ENCODE measurements at places on chromosomes 13 and 19. TPM values are rescaled to one million over a fixed set of nuclear protein-coding genes. Genes with fewer than 3 reads are reported as not detected.

- peaks cover 6% of the 10 kb centered on the region for H3K4me1 ChIP-seq
- DNase-seq, result no peak
- no peak overlapping the region for H3K27ac ChIP-seq
- H3K27me3 ChIP-seq, result no peaks in the 10 kb centered on the region
- no peaks in the 10 kb centered on the region for H3K36me3 ChIP-seq
Observed at GRCh38 chr13:52348983-52349780, 56.8 kb downstream of the THSD1 start.

The TTC9B gene
- total RNA-seq, result 0.48 TPM

GRCh38 chr13:29907670-29908069 lies 57.3 kb upstream of the UBL3 start:
- peak overlapping the region; percentile 57 for H3K27ac ChIP-seq
- H3K36me3 ChIP-seq, result no peaks in the 10 kb centered on the region
- no peak for DNase-seq

- H3K36me3 ChIP-seq, result peaks cover 17% of the 10 kb centered on the region
- no peaks in the 10 kb centered on the region for H3K27me3 ChIP-seq
- H3K4me3 ChIP-seq, result no peak overlapping the region
- H3K27ac ChIP-seq, result no peak overlapping the region
Observed at GRCh38 chr13:29581666-29582065, 13.8 kb downstream of the SLC7A1 start.

- no peaks in the 10 kb centered on the region for H3K27me3 ChIP-seq
- no peak overlapping the region for H3K4me3 ChIP-seq
- no peaks in the 10 kb centered on the region for H3K36me3 ChIP-seq
- peaks cover 4% of the 10 kb centered on the region for H3K4me1 ChIP-seq
- no peak for DNase-seq
- H3K27ac ChIP-seq, result no peak overlapping the region
Observed at GRCh38 chr13:38743466-38743865, 56.6 kb downstream of the FREM2 start.

DNA sequence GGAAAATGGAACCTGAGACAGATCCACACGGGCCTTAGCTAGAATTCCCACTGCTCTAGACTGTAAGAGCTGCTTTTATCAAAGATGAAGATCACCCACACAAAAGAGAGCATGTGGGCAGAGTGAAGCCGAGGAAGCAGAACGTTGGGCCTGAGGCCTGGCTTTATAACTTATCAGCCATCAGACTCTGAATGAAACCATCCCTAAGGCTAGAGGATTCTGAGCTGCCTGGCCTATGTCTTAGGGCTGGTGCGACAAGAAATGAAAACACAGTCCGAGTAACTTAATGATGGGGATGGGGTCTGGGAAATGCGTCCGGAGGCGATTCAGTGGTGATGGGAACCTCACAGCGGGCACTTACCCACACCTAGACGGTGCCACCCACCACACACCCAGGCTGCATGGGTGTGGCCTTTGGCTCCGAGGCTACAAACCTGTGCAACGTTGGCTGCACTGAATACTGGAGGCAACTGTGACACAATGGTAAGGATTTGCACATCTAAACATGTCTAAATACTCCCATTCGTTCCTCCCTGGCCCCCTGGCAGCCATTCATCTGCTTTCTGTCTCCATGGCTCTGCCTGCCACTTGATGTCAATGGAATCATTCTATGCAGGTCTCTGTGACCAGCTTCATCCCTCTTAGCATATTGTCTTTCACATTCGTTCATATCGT lies 62.0 kb downstream of the SLC15A1 start:
- H3K4me1 ChIP-seq, result no peaks in the 10 kb centered on the region
- H3K27me3 ChIP-seq, result no peaks in the 10 kb centered on the region
- H3K27ac ChIP-seq, result no peak overlapping the region
- no peaks in the 10 kb centered on the region for H3K36me3 ChIP-seq
- no peak overlapping the region for H3K4me3 ChIP-seq

- no peak overlapping the region for H3K27ac ChIP-seq
- no peak overlapping the region for H3K4me3 ChIP-seq
- H3K4me1 ChIP-seq, result no peaks in the 10 kb centered on the region
- H3K27me3 ChIP-seq, result peaks cover 8% of the 10 kb centered on the region
Observed at GRCh38 chr13:26881154-26881553, 120.6 kb upstream of the GPR12 start.

DNA sequence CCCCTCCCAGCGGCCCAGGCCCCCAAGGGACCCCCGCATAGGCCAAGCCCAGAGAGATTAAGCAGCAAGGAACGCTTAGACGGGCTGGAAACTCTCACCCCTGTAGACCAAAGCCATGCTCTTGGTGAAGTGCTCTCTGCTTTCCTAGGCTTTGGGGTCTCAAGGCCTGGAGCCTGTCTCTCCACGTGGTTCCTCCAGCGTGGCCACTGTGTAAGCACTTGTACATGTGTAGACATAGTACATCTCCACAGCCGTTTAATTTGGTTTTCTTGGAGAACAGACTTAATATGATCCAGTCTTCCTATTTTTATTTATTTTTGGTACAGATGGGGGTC lies 1.1 kb downstream of the NUDT19 start:
- H3K36me3 ChIP-seq, result peaks cover 28% of the 10 kb centered on the region
- peak overlapping the region; percentile 88 for H3K4me3 ChIP-seq
- DNase-seq, result no peak
- H3K27me3 ChIP-seq, result no peaks in the 10 kb centered on the region
- peak overlapping the region; percentile 91 for H3K27ac ChIP-seq

- no peaks in the 10 kb centered on the region for H3K27me3 ChIP-seq
- DNase-seq, result no peak
- no peak overlapping the region for H3K4me3 ChIP-seq
- peaks cover 16% of the 10 kb centered on the region for H3K4me1 ChIP-seq
- H3K27ac ChIP-seq, result no peak overlapping the region
Observed at GRCh38 chr13:45238945-45239795, 38.3 kb upstream of the KCTD4 start.

DNA sequence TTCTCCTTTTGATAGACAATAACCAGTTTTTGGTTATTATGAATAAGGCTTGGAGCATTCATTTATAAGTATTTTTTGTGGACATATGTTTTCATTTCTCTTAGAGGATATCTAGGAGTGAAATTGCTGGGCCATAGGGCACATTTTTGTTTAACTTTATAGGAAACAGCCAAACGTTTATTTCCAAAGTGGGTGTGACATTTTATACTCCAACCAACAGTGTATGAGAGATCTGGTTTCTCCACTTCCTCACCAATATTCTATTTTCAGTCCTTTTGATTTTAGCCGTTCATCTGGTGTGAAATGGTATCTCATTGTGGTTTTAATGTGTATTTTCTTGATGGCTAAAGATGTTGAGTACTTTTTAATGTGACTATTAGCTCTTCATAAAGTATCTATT lies 21.9 kb downstream of the TDRD3 start:
- H3K4me3 ChIP-seq, result no peak overlapping the region
- no peak for DNase-seq
- no peaks in the 10 kb centered on the region for H3K4me1 ChIP-seq
- no peaks in the 10 kb centered on the region for H3K27me3 ChIP-seq

The PLA2G4C gene
- 3.2 TPM for total RNA-seq

- no peaks in the 10 kb centered on the region for H3K27me3 ChIP-seq
- DNase-seq, result no peak
- H3K27ac ChIP-seq, result no peak overlapping the region
- peaks cover 4% of the 10 kb centered on the region for H3K4me1 ChIP-seq
Observed at GRCh38 chr13:48864100-48864499, 111.6 kb upstream of the FNDC3A start.

The WDR88 gene
- total RNA-seq, result 0.45 TPM

The GDF15 gene
- 106 TPM for total RNA-seq

The ZNF66 gene
- total RNA-seq, result 12.1 TPM

The FGF9 gene
- total RNA-seq, result 10.4 TPM

DNA sequence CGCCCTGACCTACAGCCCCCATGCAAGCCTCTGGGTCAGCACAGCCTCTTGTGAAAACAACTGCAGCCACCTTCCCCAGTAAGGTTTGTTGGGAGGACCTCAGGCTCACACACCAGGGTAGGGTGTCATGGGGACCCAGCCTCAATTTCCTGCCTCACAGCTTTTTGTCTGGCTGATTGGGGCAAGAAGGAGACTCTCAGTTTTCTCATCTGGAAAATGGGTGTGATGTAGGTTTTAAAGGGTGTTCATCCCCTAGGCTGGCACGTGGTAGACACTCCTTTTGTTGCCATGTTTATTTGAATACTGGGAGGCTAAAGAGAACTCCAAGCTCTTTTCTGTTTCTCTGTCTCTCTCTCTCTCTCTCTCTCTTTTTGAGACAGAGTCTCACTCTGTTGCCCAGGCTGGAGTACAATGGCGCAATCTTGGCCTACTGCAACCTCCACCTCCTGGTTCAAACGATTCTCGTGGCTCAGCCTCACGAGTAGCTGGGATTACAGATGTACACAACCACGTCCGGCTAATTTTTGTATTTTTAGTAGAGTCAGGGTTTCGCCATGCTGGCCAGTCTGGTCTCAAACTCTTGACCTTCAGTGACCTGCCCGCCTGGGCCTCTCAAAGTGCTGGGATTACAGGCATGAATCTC lies 18.2 kb upstream of the PLAUR start:
- H3K36me3 ChIP-seq, result no peaks in the 10 kb centered on the region
- H3K4me1 ChIP-seq, result peaks cover 8% of the 10 kb centered on the region
- no peak overlapping the region for H3K27ac ChIP-seq
- peaks cover 8% of the 10 kb centered on the region for H3K27me3 ChIP-seq

DNA sequence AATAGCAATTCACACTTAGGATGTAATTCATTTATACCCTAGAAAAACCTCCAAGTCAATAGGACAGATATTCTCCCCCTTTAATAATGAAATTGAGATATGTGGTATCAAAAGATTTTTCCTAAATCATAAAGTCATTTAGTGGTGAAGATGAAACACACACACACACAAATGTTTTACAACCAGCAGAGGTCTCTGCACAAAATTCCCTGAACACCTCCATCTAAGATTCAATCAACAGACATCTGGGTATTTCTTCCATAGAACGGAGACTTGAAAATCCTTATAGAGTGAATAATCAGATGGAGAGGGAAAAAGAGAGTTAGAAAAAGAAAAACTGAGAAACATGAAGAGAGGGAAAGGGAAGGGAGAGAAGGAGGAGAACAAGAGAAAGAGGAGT lies 52.8 kb downstream of the MYCBP2 start:
- H3K36me3 ChIP-seq, result peaks cover 25% of the 10 kb centered on the region
- no peak for DNase-seq
- H3K27me3 ChIP-seq, result no peaks in the 10 kb centered on the region
- H3K4me3 ChIP-seq, result no peak overlapping the region
- H3K27ac ChIP-seq, result no peak overlapping the region

DNA sequence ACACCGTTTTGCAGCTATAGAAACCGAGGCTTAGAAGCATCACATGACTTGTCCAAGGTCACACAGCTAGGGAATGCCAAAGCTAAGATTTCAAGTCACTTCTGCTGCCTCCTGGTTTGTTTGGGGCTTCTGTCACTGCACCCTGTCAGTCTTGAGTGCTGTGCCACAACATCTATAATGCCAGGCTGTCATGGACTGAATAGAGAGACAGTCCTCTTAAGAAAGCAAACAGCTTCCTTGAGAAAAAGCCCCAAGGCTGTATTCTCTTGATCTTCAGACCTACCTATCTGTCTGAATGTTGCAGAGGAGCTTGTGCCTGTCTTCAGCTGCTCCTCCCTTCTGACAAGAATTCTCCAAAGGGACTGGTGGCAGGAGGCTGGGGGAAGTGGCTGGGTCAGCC lies 81.6 kb downstream of the OLFM4 start:
- peak overlapping the region; percentile 42 for H3K4me3 ChIP-seq
- H3K36me3 ChIP-seq, result no peaks in the 10 kb centered on the region
- DNase-seq, result no peak
- peaks cover 22% of the 10 kb centered on the region for H3K4me1 ChIP-seq
- H3K27me3 ChIP-seq, result peaks cover 33% of the 10 kb centered on the region
- H3K27ac ChIP-seq, result no peak overlapping the region

- H3K27me3 ChIP-seq, result peaks cover 16% of the 10 kb centered on the region
- peaks cover 5% of the 10 kb centered on the region for H3K4me1 ChIP-seq
- H3K27ac ChIP-seq, result no peak overlapping the region
Observed at GRCh38 chr19:379796-380195, 29.2 kb downstream of the C2CD4C start.

The ZNF708 gene
- total RNA-seq, result 14.8 TPM

DNA sequence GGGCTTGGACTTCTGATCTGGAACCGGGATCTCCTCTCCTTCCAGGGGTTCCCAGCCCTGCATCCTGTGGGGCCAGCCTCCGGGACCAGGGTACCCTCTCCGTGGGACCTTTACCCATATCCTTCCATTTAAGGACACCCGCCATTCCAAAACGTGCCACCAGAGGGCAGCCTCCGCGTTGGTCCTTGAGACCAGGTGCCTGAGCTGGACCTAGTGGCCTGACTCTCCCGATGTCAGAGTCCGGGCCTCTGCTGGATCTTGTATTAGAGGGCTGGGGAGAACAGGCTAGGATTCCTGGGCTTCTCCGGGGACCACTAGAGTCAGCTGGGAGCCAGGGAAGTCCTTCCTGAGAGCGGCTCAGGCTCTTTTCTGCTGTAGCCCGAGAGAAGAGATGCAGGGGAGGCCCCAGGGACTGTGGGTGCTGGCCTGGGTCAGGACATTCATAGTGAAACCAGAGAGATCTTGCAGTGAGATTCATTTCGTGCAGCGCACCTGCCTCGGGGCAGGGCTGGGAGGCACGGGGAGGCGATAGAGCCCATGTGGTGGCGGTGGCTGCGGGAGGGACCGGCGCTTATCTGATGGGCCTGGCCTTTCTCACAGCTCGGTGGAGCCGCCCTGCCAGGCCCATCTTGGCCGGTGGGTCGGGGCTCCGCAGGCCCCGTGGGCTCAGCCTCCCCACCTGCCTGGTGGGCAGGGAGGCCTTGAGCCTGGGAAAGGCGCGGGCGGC lies 9.8 kb upstream of the SLC7A10 start:
- no peaks in the 10 kb centered on the region for H3K4me1 ChIP-seq
- DNase-seq, result peak; percentile 86
- no peaks in the 10 kb centered on the region for H3K36me3 ChIP-seq
- no peak overlapping the region for H3K4me3 ChIP-seq
- H3K27ac ChIP-seq, result peak overlapping the region; percentile 11
- H3K27me3 ChIP-seq, result peaks cover 10% of the 10 kb centered on the region

DNA sequence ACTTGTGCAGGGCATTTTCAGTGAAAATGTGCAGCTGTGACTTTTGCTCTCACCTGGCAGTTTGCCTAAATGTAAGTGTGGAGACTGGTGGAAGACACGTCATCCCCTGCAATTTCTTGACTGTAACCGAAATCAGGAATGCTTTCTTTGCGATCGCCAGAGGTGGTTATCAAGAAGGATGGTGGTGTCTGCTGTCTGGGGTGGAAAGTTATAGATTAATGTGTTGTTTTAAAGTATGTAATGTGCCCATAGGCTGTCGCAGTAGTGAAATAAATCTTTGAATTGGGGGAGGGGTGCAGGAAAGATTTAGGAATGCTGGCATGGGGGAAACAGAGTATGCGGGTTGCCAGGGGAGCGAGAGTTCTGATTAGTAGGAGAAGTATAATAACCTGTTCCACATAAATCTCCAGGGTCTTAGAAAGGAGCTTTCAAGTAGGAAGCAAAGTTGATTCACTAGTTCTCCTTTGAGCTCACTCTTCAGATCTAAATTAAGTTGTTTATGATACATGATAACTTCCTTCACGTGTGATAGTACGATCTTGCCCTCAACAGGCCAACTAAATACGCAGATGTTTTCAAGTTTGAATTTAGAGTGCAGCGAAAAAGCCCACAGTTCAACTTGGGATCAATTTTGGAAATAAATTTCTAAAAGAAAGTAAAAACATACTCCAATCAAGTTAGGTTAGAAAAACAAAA lies 1520.0 kb upstream of the SLC10A2 start:
- no peaks in the 10 kb centered on the region for H3K36me3 ChIP-seq
- peaks cover 3% of the 10 kb centered on the region for H3K27me3 ChIP-seq
- H3K4me1 ChIP-seq, result peaks cover 10% of the 10 kb centered on the region
- H3K27ac ChIP-seq, result peak overlapping the region; percentile 64
- no peak for DNase-seq

- no peaks in the 10 kb centered on the region for H3K27me3 ChIP-seq
- H3K36me3 ChIP-seq, result peaks cover 22% of the 10 kb centered on the region
- peak overlapping the region; percentile 53 for H3K27ac ChIP-seq
- DNase-seq, result no peak
- H3K4me3 ChIP-seq, result peak overlapping the region; percentile 84
- peaks cover 17% of the 10 kb centered on the region for H3K4me1 ChIP-seq
Observed at GRCh38 chr13:21142766-21143165, 33.6 kb downstream of the SKA3 start.

Data from type B pancreatic cell (in vitro differentiated cells).